ENCODE measurements at places on chromosomes 3 and 15.

GRCh38 chr3:138916824-138917223 is 30.1 kb downstream of the FOXL2 start:
- DNase-seq: no peak

GRCh38 chr3:93981649-93982048 is 1.7 kb downstream of the ARL13B start:
- no peak for DNase-seq

GRCh38 chr3:63355809-63356208 is 77.7 kb downstream of the SYNPR start:
- no peak for DNase-seq

DNA sequence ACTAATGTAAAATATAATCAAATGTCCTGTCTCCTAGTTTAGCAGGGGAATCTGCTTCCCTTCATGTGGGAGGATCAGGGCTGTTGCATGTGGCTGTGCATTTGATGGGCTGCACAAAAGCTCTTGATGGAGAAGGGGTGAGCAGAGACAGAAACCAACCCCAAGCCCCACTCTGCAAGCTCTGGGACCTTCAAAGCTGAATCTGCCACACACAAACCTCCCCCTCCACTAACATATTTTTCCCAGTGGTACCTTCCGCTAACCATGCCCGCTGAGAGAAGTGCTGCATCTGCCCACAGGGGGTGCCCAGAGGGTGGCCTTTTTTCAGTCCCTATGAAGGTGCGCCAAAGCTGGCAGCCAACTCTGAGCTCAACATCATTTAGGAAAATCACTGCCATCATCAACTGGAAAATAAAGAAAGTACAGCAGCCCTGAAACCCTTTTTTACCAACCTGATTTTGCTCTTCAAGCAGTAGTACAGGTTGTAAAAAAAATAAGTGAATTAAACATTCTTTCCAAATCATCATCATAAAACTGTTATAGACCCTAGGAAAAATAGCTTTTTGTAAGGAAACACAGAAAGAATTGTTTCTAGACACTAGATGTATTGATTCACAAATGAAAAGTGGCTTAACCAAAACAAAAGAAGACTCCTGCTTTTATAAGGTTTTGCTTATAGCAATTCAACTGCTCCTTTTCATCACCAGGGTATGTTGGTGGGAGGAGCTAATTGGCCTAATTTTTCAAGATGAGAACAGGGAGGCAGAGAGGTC is 97.0 kb downstream of the HHLA2 start:
- DNase-seq: no peak

- DNase-seq: no peak
Observed at GRCh38 chr15:66764072-66764786, 62.2 kb downstream of the SMAD6 start.

GRCh38 chr15:55257938-55258337 is 31.7 kb downstream of the RAB27A start:
- no peak for DNase-seq

GRCh38 chr3:55879901-55880331 is 392.8 kb upstream of the WNT5A start:
- DNase-seq: no peak

- no peak for DNase-seq
Observed at GRCh38 chr15:27575521-27575920, 523.6 kb downstream of the OCA2 start.

GRCh38 chr15:73930371-73930770 is 4.1 kb downstream of the LOXL1 start:
- no peak for DNase-seq

- DNase-seq: no peak
Observed at GRCh38 chr15:39589193-39589814, 8.4 kb downstream of the THBS1 start.

GRCh38 chr15:99124641-99125040 is 19.8 kb downstream of the SYNM start:
- DNase-seq: no peak

DNA sequence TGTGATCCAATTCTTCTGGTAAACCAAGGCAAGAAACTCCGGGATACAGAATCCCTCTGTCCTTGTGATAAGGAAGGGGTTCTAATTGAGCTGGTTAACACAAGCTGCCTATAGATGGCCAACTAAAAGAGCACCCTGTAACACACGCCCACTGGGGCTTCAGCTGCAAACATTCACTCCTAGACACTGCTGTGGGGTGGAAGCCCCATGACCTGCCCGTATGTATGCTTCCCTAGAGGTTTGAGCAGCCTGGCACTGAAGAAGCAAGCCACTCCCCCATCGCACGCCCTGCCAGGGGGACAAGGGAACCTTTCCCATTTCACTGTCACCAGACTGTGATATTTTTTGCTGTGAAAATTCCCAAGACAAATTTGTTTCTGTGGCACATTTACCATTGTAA is 516.9 kb upstream of the GOLIM4 start:
- DNase-seq: no peak

DNA sequence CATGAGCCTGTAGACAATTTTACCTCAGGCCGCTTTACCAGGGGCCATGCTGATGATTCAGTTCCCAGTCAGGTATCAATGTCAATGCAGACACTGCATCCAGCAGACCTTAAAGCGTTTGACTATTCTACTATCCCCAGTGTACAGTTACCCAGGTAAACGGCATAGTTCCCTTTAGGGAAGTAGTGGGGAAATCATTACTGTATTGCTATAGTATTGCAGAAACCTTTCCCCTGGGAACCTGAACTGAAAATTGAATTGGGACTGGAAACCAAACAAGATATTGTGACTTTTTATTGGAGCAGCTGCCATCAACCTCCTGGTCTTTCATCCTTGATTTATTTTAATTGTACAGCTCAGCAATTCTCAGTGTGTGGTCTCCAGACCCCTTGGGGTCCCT is 6.6 kb upstream of the INAFM2 start:
- no peak for DNase-seq

DNA sequence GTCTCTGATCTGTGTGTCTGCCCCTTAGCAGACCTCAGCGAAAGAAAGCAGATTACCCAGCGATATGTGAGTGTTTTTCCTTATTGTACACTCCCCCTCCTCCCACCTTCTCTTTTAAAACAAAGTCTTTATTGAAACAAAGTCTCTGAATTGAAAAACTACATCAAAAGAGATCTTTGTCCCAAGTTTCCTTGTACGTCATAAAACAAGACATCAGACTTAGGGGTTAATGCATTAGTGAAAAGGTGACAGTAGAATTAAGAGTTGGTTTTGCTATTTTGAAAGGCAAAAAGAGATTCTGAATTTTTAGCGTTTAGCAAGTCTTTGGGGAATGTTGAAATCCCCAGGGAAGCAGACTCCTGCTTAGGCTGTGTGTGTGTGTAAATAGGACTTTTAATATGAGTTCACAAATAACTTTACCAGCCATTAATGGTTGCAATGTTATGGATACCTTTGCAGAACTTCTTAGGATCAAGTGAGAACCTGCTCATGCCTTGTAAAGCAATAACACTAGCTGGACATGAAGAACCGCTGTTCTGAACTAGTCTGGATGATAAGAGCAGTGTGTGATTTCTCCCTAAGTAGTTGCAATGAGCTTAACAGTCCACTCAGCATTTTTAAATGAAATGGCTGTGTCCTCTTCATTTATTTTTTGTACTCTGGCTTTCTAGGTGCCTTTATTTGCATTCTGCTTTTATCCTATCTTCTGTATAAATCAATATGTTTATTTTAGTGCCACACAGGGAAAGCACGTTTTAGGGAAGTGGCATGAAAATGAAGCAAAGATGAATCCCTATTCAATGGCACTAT is 136.6 kb downstream of the MCTP2 start:
- DNase-seq: no peak

- DNase-seq: no peak
Observed at GRCh38 chr3:161559177-161559998, 62.8 kb downstream of the OTOL1 start.

- no peak for DNase-seq
Observed at GRCh38 chr3:13887495-13888300, 7.8 kb upstream of the WNT7A start.

- no peak for DNase-seq
Observed at GRCh38 chr3:48194446-48195071, 6.3 kb upstream of the CDC25A start.

- DNase-seq: no peak
Observed at GRCh38 chr15:78003539-78004008, 73.9 kb downstream of the TBC1D2B start.

GRCh38 chr3:21585216-21585740 is 165.7 kb downstream of the ZNF385D start:
- no peak for DNase-seq

DNA sequence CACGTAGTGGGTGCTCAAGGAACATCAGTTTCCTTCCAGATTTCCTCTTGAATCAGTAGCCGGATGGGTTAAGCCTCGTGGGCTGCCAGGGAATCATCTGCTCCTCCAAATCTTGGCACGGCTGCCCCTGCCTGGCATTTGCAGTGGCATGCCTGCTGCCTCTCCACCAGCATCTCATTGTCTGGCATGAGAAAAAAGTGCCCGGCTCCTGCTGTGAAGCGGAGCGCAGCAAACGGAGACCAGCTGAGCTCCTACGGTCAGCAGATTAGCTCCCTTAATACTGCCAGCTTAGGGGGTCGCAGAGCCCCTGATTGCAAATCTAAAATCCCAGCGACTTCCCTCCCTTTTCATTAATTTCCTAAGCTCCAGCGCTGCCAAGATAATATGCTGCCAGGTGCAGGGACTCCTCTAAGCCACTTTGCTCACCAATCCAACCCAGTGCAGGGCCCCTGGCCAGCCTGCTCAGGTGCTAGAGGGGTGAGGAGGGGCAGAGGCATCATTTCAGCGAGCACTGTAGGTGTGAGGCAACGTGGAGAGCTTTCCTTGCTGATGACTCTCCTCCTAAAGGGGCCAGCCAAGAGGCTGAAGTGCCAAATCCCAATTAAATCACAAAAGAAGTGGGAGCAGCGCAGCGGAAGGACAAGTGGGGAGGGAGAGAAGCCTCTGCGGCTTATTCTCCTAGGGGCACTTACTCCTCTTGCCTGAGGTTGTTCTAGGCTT is 49.6 kb upstream of the ST8SIA2 start:
- DNase-seq: no peak

- DNase-seq: no peak
Observed at GRCh38 chr3:184160456-184160855, 5.3 kb downstream of the DVL3 start.

Measured in CMK (cell line).